ENCODE measurements at places on chromosomes 5 and 9. TPM values are rescaled to one million over a fixed set of nuclear protein-coding genes. Genes with fewer than 3 reads are reported as not detected.
A peak's percentile ranks its signal among the peaks of the same experiment; 100 is the strongest.

GRCh38 chr5:7876867-7877266 lies 7.9 kb downstream of the MTRR start:
- DNase-seq = peak; percentile 53

GRCh38 chr5:44332285-44332971 lies 56.8 kb downstream of the FGF10 start:
- DNase-seq = peak; percentile 49

GRCh38 chr9:121472446-121472845 lies 27.2 kb downstream of the GGTA1 start:
- no peak for DNase-seq

DNA sequence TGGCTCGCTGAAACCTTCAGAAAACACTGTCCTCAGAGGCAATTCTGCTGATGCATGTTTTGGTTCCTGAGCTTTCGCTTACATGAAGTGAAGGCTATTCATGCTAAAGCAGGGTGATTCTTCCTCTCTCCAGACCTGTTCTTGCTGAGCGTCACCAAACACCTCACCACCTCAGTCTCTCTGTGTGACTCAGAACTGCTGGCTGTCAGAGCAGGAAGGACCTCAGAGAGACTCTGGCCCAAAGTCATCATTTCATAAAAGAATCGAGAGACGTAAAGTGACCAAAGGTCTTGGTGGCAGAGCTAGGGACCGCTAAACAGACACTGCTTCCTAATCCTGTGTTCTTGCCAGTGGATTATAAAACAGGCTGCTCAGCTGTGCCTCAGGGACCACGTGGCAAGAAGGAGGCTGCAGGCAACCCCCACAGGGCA lies 73.8 kb downstream of the LHFPL2 start:
- no peak for DNase-seq

TSSK1B gene
- not detected for total RNA-seq

GRCh38 chr9:97405551-97405950 lies 6.3 kb upstream of the TDRD7 start:
- DNase-seq = no peak

LCN1 gene
- total RNA-seq = 0.47 TPM

- DNase-seq = no peak
Observed at GRCh38 chr9:5718296-5719032, 89.6 kb downstream of the RIC1 start.

DNA sequence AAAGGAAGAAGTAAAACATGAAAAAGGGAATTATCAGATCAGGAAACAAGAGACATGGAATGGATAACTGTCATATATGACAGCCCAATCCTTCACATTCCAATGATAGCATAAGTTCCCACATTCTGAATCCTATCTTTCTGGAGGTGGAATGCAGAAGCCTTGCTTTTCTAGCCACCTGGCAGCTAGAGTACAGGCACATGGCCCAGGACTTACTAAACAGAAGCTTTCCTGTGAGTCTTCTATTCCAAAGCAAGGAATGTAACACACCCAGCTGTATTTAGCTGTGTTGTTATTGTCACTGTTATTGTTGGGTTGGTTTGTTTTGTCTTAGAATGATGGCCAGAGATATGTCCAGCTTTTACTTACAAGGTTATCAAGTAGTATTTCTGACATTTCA lies 780.5 kb upstream of the ZNF608 start:
- DNase-seq = no peak

GRCh38 chr5:1096838-1097237 lies 15.0 kb downstream of the SLC12A7 start:
- no peak for DNase-seq

DNA sequence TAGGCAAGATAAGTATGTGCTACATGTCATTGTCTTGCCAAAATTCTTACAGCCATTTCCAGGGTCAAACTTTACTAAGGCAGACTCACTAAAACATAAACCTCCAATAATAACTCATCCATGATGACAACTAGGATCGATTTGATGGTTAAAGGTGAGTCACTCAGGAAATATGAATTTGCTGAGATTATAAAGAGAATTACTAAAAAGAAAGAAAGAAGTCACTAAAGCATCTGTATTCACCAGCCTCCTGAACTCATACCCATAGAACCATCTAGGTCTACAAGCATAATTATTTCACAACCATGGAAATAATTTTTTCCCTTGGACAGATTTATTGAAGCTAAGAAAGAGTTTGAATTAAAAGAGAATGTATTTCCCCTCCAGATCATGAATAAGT lies 258.6 kb downstream of the TLE1 start:
- no peak for DNase-seq

ARL14EPL gene
- total RNA-seq = 1.0 TPM

DNA sequence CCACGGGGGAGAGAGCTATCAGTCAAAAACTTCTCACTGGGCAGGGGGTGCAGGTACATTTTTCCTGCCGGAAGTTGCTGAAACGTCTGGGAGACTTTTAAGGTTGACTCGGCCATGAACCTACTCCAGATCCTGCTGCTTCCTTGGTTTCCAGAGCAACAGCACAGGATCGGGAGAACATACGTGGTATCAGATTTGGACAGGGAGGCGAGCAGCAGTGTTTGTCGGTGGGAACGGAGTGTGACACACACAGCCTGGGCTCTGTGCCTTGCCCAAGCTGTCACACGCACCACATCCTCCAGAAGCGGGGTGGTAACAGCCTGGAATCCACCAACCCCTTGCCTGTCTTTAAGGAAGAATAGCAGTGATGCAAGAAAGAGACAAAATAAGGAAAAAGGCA lies 276.5 kb downstream of the SLIT3 start:
- no peak for DNase-seq

DNA sequence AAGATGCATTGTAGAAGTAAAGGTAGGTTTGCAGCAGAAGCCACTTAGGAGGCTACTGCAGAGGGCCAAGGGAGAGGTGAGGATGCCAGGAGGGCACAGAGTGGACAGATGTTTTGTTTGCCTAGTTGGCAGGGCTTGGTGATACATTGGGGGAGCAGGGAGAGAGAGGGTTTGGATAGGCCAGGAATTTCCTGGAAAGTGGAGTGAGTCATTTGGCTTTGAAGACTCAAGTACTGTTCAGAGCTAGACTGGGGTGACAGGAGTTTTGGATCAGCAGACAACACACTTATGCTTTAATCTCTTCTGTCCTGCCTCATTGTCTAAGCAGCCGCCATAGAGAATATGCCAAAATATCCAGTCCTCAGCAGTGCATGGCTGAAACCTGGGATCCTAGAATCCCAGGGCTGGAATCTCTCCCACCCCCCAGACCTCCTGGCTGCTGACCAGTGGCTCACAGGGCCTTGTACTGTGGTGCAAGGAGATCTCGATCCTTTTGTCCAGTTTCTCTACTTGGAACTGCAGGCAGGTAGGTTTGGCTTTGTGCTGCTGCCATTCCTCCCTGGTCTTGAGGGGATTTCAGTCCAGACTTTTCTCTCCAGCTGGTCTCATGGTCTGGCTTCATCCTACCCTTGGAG lies 11.0 kb downstream of the TMEM268 start:
- DNase-seq = peak; percentile 75

GRCh38 chr5:115231598-115231997 lies 31.1 kb downstream of the PGGT1B start:
- DNase-seq = no peak

- DNase-seq = no peak
Observed at GRCh38 chr5:95970359-95970704, 8.7 kb upstream of the ELL2 start.

- no peak for DNase-seq
Observed at GRCh38 chr9:92132501-92132900, 17.3 kb upstream of the SPTLC1 start.

MAMDC4 gene
- 8.0 TPM for total RNA-seq

Measured in A172 (cell line).